Astrocyte (in vitro differentiated cells and primary cell): ENCODE measurements at places on chromosomes 5 and 9. TPM values are rescaled to one million over a fixed set of nuclear protein-coding genes. Genes with fewer than 3 reads are reported as not detected.

The GMCL2 gene
- total RNA-seq: not detected in 2 replicates

The AFAP1L1 gene
- 7.6 and 8.3 TPM in 2 replicates for total RNA-seq

The MOB3B gene
- 2.8 and 3.9 TPM in 2 replicates for total RNA-seq

The MLANA gene
- not detected in 2 replicates for total RNA-seq

The DBH gene
- total RNA-seq: not detected in 2 replicates

The VCAN gene
- 431 and 542 TPM in 2 replicates for total RNA-seq

The PCDHA3 gene
- total RNA-seq: 0.84 and 1.1 TPM in 2 replicates

The GCNT1 gene
- 14.7 and 15.9 TPM in 2 replicates for total RNA-seq

The GABBR2 gene
- total RNA-seq: 2.0 and 2.2 TPM in 2 replicates

The DNM1 gene
- total RNA-seq: 29.7 and 37.6 TPM in 2 replicates

DNA sequence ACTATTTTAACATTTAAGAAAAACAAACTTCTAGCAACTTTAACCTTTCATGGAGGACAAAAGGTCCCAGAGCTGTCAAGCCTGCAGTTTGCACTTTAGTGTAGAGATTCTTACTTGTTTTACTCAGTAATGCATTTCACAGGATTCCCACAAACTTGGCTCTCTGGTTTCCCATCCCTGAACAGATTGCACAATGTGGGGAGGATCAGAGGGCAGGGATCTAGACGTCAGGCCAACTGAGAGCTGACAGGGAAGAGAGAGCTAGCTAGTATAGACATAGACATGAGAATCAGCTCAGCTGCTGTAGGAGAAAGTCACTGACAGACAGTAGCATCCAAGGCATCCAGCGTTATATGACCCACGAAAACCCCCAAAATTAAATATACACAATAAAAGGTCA, 20.9 kb upstream of the BNIP1 start:
- DNase-seq: peak; percentile 14

GRCh38 chr5:16417398-16418074, 48.1 kb downstream of the ZNF622 start:
- no peak for DNase-seq

DNA sequence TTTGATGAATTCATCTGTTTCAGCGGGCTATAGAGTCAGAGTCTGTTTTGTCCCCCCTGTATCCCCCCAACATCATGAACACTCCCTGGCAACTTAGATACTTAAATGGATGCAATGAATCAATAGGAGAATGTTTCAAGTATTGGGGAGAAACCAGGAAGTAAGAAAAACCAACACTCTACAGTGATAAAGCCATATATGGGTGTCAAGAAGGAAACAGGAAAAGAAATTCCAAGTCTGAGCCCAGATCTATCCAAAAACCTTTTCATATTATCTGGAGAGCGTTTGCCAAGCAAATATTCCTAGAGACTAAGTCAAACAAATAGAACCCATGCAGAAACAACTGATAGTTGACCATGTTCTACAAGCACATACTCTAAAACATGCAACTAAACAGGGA, 2.3 kb upstream of the GNAQ start:
- no peak for DNase-seq

DNA sequence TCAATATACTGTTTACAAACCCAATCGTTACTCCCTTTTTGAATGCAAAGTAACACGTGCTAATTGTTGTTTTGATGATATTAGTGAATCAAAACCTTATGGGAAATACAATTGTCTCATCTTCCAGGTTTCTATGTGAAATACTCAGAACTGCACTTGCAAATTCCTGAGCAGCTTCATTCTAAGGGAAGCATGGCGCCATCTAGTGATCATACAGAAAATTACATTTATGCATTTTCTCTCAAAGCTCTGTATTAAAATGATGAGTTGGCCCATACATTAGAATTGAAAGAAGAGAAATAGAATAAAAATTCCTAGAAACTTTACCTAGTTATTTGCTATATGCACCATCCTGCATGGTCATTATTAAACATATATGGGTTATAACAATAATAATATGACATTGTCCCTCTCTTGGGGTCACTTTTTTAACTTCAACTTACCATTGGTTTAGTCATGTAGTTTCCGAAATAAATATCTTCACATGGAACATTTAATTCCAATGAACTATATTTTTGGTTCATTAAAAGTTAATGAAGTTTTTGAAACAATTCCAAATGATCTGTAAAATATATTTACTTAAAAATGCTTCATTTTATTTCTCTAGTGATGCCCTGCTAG, 220.0 kb downstream of the PDE4D start:
- DNase-seq: no peak

DNA sequence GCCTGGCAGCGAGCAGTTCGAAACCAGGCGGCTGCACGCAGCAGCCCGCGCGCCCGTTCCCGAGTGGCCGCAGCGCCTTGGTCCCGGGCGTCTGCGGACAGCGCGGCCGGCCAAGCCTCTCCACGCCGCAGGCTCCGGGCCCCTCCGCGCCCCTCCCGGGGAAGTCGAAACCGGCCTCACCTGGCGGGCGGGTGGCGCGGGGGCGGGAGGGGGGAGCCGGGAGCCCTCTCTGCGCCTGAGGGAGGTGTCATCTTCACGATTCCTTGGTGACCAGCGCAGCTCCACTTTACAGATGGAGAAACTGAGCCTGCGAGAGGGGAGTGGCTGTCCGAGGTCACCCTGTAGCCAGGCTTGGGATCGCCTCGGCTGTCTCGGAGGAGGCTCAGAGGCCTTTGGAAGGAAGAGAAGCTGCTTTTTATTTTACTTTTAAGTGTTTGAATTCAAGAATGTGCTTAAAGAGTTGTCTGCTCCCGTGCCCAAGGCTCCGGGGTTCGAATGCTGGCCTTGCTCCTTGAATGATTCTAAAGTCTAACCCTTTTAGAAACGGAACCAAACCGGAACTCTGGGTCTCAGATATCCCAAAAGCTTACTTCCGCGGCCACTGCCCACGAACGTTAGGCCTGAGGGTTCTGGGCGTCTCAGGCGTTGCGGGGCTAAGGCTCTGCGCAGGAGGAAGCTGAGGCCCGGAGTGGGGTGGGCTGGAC, 662 bp downstream of the SUSD3 start:
- DNase-seq: no peak

DNA sequence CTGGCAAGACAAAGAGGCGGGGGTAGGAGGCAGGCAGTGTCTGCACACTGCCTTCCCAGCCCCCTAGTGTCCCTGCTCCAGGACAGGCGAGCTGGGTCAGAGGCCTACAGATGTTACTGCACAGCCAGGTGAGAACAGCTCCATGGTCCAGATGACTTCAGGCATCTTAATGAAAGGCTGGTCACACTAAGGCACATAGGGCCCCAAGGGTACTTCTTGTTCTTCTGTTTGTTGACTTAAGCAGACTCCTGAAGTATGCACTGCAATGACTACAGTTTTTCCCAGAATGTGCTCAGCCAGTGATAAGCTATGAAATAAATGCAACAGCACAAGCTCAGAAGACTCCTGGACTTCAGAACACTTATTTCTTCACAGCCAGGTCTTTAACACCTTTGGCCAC, 27.4 kb downstream of the ATPSCKMT start:
- DNase-seq: no peak

DNA sequence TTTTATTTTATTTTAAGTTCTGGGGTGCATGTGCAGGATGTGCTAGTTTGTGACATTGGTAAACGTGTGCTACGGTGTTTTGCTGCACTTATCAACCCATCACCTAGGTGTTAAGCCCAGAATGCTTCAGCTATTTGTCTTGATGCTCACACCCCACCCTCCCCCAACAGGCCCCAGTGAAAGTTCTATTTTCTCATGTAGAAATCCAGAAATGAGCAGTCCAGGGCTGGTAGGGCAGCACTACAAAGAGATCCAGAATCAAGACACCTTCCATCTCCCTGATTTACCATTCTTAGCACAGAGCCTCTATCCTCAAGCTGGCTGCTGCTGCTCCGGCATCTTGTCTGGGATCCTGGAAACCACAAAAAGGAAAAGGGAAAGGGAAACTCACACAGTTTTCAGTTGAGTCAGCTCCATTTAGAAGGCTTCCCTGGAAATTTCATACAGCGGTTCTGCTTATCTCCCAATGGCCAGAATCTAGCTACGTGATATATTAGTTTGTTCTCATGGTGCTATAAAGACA, 85.4 kb upstream of the SMARCA2 start:
- no peak for DNase-seq

DNA sequence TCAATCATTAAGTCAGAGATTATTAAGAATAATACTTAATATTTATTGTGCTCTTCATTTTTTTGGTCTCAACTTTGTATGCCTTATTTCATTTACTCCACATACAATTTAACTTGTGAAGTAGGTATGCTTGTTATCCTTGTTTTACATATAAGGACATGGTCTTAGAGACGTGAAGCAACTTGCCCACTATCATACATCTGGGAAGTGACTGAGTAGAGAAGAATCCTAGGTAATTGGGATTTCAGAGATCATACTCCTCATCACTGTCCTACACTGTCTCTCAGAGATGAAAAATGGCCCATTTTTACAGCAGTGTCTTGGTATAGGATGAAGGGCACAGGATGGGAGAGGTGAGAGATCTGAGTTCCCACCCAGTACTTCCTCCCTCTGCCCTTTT, 23.3 kb downstream of the DMRT2 start:
- no peak for DNase-seq

DNA sequence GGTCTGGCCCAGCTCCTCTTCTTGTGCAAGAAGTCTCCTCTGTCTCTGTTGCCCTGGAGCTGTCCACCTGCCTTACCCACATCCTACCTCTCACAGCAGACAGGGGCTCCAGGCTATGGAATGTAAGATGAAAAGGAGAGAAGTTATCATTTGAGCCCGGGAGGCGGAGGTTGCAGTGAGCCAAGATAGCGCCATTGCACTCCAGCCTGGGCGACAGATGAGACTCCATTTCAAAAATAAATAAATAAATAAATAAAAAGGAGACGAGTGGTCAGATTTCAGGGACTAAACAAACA, 37.5 kb upstream of the DENND4C start:
- no peak for DNase-seq

GRCh38 chr5:106363578-106363977, 1307.2 kb downstream of the EFNA5 start:
- DNase-seq: no peak

GRCh38 chr5:133854554-133854953, 113.9 kb downstream of the C5orf15 start:
- DNase-seq: no peak

DNA sequence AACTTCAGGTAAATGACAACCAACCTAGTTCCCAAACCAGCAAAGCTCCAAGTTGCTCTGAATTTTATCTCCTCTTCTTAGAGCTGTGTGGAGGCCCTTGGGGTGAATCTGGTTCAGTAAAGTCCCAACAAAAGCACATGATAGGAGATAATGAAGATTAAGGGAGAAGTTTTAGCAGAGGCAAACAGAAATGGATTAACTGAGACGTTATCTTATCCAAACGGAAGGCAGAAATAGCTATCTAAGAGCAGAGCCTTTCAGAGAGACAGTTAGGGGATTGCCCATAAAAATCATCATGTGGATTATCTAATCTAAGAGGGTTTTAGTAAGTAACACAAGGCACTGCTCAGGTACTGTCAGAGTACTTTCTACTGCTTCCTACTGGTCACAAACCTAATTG, 183.9 kb upstream of the ZNF618 start:
- no peak for DNase-seq

GRCh38 chr5:62592558-62592957, 13.9 kb downstream of the LRRC70 start:
- no peak for DNase-seq

DNA sequence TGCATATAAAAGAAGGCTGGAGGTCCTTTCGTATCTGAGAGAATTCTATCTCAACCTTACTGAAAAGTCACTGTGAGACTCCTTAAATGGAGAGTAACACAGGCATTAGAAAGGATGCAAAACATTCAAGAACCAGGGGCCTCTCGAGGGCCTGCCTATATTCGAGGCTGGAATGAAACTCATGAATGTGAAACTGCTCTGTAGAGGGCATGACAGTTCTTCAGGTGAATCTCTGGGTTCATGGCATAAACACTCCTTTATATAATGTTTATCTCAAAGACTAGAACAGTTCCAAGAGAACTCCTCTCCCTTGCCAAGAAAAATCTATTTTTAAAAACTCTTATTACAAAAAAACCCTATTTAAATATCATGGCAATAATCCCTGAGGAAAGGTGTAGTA, 113.9 kb downstream of the SEC61B start:
- DNase-seq: no peak

DNA sequence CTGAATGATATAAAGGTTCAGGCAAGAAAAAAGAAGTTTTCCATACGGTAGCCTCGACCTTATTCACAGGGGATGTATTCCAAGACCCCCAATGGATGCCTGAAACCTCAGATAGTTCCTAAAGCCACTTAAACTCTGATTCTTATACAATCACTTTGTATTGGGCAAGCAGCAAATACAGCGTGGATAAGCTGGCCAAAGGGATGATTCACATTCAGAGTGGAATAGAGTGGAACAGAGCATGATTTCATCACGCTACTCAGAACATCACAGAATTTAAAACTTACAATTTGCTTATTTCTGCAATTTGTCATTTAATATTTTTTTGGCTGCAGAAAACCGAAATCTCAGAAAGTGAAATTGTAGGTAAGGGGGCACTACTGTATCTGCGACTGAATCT, 40.5 kb upstream of the CDH18 start:
- DNase-seq: no peak

DNA sequence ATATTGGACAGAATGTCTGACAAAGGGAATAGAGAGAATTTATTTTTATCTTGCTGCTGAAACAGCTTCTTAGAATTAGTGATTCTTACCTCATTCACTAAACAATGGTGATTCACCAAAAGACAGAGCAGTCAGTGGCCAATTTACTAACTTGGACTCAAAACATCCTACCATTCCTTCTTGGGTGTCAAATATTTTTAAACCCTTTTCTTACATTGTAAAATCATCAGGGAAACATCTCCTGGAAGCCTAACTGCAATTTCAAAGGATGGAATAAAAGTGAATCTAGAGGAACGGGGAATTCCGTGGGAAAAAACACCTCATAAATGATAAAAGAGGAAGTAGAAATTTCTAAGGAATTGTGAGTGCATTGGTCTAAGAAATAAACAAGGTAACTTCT, 97.7 kb downstream of the LHFPL2 start:
- peak; percentile 75 for DNase-seq

DNA sequence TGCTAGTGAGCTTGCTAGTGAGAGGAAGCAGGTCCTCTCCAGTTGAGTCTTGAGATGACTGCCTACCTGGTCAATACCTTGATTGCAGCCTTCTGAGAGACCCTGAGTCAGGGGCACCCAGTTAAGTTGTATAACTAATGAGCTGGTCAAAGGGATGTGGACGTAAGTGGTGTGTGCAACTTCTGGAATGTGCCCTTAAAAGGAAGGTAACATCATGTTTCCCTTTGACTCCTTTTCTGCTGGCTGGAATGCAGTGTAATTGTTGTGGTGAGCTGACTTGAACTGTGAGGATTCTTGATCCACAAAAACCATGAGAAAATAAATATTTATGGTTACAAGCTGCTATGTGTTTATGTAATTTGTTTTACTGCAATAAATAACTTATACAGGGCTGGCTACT, 2.4 kb upstream of the SNX2 start:
- peak; percentile 82 for DNase-seq

GRCh38 chr5:95069021-95069420, 215.9 kb downstream of the MCTP1 start:
- no peak for DNase-seq

GRCh38 chr5:136364307-136364706, 1.0 kb downstream of the TRPC7 start:
- no peak for DNase-seq
